Inflammatory macrophage (primary cell): ENCODE measurements at places on chromosomes 11 and 22.

DNA sequence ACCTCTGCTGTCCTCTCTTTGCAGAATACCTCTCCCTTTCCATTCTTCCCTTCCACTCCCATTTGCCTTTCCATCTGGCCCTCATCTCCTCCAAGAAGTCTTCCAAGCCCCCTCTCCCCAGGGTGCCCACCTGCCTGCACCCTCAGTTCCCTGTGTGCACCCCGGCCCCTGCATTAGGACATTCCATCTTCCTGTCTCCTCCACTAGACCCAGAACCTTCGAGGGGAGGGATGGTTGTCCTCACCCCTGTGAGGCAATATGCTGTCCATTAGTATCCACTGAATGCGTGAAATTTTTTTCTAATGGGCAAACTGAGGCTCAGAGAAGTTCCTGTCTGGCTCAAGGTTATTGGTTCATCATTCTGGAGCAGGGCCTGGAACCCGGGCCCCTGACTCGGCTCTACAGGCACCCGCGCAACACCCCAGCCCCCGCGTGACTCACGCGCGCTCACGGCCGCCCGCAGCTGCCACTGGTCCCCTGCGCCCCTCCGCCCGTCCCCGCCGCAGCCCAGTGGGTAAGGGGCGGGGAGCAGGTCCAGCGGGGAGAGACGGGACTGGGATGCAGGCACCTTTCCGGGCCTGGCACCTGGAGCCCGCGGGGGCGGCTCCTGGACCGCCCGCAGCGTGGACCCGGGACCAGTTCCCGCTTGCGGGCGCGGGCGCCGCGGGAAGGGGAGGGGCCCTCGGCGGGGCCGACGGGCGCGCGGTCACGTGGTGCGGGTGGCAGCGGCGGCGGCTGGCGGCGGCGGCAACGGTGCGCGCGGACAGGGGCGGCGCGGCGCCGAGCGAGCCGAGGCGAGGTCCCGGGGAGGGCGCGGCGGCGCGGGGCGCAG is 7.0 kb downstream of the SEPTIN3 start:
- no peak for DNase-seq

GRCh38 chr22:24443668-24444067 is 16.3 kb downstream of the ADORA2A start:
- DNase-seq = no peak

GRCh38 chr11:64998690-64999431 is 2.1 kb upstream of the BATF2 start:
- no peak for DNase-seq

DNA sequence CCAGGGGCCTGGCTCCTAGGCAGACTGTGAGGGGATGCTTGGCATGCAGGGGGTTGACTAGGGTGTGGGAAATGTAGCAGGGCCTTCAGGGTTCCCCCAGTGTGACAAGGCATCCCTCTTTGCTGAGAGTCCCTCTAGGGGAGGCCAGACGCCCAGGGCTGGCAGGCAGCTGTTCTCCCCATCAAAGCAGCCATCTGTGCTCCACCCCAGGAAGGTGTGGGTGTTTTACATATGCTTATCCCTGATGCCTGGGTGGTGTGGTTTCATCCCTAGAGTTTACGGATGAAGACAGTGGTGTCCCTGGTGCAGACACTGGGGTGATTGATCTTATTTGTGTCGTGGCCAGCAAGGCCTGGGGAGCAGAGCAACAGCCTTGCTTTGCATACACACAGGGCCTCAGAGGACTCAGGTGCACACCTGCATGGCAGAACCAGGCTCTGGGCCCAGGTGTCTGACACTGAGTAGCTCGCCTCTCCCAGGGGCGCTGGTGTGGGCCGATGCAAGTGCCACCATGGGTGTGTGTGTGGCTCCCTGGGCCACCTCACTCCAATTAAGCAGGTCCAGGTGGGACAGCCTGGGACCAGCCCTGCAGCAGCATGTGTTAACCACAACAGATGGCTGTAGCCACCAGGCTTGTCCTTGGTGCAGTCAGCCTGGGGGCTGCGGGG is 74.2 kb downstream of the MED15 start:
- DNase-seq = no peak

- no peak for DNase-seq
Measured at GRCh38 chr11:68367252-68367651, 54.9 kb downstream of the LRP5 start.

- DNase-seq = no peak
Measured at GRCh38 chr11:92300876-92301275, 76.3 kb downstream of the FAT3 start.

GRCh38 chr22:28444659-28445058 is 235.0 kb downstream of the TTC28 start:
- DNase-seq = no peak

DNA sequence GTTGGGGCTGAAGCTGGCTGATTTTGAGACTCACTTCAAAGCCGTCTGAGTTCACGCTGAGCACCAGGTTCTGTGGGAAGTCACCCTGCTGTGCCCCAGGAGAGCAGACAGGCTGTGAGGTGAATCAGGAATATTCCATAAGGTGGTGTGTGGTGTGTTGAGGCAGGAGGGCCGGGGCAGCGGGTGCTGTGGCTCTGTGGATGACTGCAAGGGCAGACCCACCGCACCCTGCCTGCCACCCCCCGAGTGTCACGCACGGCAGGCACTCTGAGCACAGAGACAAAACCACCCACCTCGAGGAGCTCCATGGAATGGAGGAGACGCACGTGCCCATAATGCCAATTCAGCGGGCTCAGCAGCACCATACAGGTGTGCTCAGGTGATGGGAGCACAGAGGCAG is 147.8 kb downstream of the PKNOX2 start:
- no peak for DNase-seq

DNA sequence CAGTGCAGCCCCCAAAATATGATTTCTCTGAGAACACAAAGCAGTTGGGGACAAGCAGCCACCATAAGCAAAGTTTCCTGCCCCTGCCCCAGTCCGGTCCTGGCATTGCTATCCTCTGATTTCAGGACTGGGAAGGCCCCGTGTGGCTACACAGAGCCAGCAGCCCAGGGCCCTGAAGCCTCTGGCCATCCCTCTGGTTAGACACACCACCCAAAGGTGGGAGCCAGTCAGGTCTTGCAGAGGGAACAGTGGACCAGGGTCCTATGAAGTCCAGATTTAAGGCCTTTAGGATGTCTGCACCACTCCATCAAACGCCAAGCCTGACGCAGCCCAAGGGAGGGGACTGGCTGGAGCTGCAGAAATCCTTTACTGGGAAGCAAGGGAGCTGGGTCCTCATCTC is 63.4 kb downstream of the SLC22A12 start:
- DNase-seq = no peak

GRCh38 chr11:5928271-5928670 is 13.8 kb upstream of the OR56A3 start:
- DNase-seq = no peak

GRCh38 chr11:86072211-86072610 is 3.3 kb upstream of the PICALM start:
- no peak for DNase-seq

GRCh38 chr22:37564111-37564711 is 3.9 kb downstream of the CDC42EP1 start:
- no peak for DNase-seq

- no peak for DNase-seq
Measured at GRCh38 chr11:18704698-18705097, 6.1 kb downstream of the TMEM86A start.

- DNase-seq = no peak
Measured at GRCh38 chr11:113315811-113316210, 1.4 kb downstream of the TTC12 start.

DNA sequence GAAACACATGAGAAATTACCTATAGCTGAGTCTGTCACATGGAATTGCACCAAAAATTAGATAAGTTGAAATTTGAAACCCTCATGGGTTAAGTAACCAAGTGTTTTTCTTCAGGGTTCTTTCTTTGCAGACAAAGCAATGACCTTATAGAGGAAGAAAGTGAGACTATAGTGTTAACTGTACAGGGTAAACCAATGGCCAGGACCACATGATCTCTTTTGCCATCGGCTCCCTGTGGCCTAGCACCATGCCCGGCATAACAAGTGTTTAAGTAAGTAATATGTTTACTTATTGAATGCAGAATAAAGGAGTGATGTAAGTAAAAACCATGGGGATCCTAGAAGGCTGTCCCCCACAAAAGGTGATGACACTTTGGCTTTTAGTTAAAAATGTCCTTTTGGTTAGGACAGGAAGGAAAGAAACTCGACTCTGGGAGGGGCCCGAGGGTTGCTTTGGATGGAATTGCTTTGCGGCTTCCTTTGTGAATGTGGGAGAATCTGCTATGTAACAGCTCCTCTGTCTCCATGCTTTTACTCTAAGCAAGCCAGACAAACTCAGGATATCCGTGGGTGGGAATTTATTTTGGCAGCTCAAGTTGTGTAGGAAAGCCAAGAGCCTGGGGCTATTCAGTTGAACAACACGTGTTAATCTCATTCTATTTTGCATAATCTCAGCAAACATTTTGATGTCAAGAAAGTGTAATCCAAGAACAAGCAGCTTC is 454.7 kb downstream of the INSC start:
- no peak for DNase-seq

DNA sequence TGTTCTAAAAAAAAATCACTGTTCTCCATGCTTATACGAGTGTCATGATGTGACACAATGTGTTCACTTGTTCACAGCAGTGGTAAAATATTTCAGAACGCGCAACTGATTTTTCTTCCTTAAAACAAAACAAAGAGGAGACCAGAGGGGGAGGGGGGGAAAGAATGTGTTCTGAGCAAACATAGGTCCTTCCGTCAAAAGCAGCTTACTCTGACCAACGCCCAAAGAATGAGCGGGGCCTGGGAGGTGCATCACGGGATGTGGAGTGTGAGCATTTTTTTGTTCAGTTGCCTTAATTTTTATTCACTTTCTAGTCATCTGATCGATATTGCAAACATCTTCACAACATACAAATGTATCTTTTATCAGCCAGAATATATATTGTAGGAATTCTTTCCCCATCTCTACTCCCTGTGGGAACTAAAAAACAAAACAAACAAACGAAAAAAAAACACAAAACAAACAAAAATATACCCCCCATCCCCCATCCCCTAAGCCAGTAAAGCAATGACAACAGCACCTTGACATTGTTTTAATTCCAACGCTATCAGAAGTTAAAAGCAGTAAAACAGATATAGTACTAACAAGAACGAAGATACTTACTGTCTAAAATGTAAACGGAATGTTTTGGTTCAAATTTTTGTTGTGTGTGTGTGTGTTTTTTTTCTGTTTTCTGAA is 43.3 kb downstream of the BDNF start:
- DNase-seq = no peak

DNA sequence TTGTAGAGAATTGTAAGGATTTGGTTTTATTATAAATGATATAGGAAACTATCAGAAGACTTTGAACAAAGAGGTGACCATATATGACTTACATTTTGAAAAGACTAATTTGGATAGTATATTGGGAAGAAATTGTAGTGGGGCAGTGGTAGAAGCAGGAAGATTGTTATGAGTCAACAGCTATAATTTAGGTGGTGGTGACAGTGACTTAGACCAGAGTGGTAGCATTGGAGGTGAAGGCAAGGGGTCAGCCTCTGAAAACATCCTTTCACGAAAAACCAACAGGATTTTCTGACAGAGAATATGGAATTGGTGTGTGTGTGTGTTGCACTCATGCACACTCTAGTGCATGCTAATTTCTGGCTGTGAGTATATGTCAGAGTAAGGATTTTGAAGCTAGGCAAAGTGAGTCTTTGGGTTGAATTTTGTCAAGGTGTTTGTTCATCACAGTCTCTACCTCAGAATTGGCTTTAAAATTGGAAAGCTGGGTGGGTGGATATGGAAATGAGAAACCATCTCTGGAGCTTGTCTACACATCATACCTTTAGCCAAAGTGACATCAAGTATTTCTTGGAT is 8.2 kb upstream of the HBE1 start:
- no peak for DNase-seq

- DNase-seq = no peak
Measured at GRCh38 chr11:120173019-120173705, 35.2 kb upstream of the TRIM29 start.

DNA sequence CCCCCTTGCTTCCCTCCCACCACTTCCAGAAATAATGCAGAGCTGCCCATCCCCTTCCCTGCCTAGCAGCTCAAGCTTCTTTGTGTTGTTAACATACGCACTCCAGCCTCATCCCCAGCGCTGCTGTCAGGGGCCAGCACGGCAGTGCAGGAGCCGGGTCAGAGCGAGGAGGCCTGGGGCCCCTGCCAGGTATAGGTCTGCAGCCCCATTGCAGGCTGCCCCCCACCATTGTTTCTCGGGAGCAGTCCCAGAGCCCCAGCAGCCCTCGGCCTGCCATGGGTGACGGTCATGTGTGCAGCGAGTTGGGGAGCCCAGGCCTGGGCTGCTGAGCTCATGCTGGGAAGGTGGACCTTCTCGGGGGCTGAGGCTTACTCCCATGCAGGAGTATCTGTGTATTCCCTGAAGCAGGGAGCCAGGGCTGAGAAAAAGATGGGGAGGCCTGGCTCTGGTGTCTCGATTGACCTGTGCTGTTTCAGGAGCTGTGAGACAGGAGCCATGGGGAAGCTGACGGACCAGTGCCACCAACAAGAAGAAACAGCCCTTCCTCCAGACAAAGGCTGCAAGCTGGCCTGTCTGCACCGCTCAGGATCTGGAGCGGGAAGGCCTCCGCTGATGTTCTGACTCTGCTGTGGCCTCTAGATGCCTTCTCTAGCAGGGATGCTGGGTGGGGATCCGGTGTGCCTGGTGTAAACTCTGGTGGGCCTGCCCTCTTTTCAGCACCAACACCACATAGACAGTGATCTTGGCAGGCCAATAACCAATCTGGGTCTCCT is 220.5 kb upstream of the B3GAT1 start:
- no peak for DNase-seq

- DNase-seq = no peak
Measured at GRCh38 chr11:1127664-1128162, 30.0 kb upstream of the MUC5AC start.

DNA sequence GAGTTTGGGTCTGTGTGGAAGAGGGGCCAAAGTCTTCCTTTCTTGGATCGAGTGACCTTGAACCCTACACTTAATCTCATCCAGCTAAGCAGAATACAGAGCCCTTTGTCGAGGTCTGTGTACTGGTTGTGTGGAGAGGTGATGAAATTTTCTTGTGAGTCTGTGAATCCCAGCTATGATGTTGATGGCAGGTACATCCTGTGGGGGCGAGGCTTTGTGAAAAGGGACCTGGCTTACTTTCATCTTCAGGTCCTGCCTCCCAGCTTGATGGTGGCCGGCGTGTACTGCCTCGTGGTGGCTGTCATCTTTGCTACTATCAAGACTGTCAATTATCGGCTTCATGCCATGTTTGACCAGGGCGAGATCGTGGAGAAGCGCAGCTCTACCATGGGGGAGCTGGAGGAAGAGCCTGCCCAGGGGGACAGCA is 1.0 kb downstream of the PCNX3 start:
- DNase-seq = no peak

GRCh38 chr11:21963013-21963412 is 229.9 kb upstream of the ANO5 start:
- DNase-seq = no peak

GRCh38 chr11:46836870-46837269 is 9.2 kb downstream of the CKAP5 start:
- no peak for DNase-seq
